Esophagus squamous epithelium (tissue), 5 donors: ENCODE measurements at places on chromosomes 4 and X. TPM values are rescaled to one million over a fixed set of nuclear protein-coding genes. Genes with fewer than 3 reads are reported as not detected.

DNA sequence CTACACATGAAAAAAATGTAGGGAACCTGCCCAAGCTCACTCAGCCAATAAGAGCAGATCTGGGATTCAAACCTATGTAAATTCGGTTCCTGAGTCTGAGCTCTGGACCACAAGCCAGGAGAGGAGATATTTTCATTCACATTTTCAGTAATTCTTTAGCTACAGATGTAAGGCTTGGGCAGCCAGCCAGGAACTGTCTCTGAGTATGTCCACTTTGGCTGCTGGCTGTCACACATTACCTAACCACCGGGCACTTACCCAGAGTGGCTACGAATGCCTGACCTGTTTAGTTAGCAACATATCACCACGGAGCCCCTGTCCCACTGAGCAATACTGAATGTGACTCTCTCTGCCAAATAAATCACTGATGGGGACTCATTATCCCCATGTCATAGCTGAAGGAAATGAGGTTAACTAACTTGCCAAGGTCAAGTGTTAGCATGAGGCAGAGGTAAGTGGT lies 15.3 kb downstream of the USP46 start:
- H3K4me3 ChIP-seq = no peak overlapping the region
- H3K36me3 ChIP-seq = no peaks in the 10 kb centered on the region
- H3K4me1 ChIP-seq = peaks cover 40% of the 10 kb centered on the region
- no peaks in the 10 kb centered on the region for H3K27me3 ChIP-seq

DNA sequence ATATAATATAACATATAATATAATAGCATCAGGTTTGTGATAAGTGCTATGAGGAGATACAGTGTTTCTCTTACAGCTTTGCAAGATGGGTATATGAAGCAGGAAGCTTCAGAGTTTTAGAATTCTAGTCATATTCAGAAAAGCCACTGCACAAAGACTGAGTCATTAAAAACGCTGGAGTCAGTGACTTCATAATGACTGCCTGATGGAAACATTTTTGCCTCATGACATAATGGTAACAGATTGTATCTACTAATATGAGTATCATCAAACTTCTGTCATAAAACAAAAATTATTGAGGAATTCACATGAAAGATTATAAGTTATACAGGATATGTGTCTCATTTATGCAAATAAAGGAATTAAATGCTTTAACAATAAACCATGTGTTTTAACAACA lies 46.8 kb downstream of the EPHA5 start:
- H3K4me3 ChIP-seq = no peak overlapping the region
- H3K27me3 ChIP-seq = no peaks in the 10 kb centered on the region
- H3K36me3 ChIP-seq = no peaks in the 10 kb centered on the region
- no peak for DNase-seq
- H3K27ac ChIP-seq = no peak overlapping the region

DNA sequence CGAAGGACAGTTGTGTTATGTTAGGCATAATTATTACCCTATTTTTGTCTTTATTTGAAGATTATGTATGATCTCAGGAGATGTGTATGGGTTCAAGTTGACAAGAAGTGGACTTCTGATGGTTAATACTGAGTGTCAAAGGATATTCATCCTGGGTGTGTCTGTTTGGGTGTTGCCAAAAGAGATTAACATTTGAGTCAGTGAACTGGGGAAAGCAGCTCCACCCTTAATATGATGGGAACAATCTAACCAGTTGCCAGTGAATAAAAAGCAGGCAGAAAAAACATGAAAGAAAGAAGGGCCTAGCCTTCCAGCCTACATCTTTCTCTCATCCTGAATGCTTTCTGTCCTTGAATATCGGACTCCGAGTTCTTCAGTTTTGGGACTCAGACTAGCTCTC lies 332.6 kb downstream of the DTHD1 start:
- no peaks in the 10 kb centered on the region for H3K36me3 ChIP-seq
- no peak overlapping the region for H3K27ac ChIP-seq
- no peak for DNase-seq

DNA sequence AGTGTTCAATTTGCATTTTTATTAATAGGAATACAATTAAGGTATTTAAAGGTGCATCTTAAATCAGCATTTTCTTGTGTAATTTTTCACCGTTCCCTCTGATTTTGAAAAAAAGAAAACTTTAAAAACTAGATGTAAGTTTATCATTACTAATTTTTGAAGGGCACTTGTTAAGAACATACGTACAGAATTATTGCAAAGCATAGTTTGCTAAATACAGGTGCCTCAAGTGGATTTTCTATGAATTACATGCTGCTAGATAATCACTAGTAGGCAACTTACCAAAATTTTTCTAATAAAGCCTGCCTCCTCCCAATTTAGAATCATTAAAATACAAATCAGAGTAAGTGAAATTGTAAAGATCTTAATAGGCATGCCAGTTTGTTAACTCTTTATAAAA lies 8.5 kb downstream of the CNKSR2 start:
- H3K4me3 ChIP-seq = no peak overlapping the region
- H3K4me1 ChIP-seq = no peaks in the 10 kb centered on the region
- H3K36me3 ChIP-seq = no peaks in the 10 kb centered on the region
- no peak for DNase-seq
- no peak overlapping the region for H3K27ac ChIP-seq

GRCh38 chr4:35689870-35690269 lies 554.4 kb downstream of the ARAP2 start:
- no peak for DNase-seq
- H3K4me1 ChIP-seq = no peaks in the 10 kb centered on the region
- H3K27ac ChIP-seq = no peak overlapping the region

DNA sequence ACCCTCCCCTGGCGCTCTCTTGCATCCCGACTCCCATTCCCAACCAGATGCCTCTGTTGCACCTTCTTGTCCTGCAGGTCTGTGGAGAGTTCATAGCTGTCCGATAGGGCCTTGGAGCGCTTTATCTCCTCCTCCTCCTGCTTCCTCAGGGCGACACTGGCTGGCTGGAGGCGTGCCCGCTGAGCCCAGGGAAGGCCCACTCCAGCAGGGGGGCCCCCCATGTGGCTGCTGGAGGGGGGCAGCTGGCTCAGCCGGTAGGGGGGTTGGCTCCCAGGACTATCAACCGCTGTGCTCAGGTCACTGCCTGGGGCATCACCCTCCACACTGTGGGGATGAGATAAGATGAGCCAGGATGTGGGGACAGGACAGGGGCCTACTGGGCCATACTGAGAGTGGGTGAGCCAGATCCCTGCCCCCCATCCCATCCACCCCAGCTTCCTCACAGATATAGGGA lies 25.6 kb downstream of the IQSEC2 start:
- H3K4me1 ChIP-seq = no peaks in the 10 kb centered on the region
- H3K27ac ChIP-seq = no peak overlapping the region

DNA sequence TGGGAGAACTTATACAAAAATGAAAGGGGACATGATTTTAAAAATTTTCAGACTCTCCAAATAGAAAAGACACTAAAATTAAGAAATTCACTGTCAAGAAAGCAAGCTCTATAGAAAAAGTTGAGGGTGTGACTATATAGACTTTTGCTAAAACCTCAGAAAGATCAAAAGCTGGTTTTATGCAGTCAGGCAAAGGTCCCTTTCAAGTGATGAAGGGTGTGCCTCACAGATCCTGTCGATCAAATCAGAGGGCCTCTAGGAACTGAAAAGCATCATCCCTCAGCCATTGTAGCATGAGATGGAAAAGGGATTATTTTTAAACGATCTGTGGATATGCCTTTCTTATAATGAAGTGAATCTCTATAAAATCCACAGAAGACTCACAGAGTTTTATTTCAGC lies 116.5 kb downstream of the FAM13A start:
- no peaks in the 10 kb centered on the region for H3K27me3 ChIP-seq

- no peak overlapping the region for H3K27ac ChIP-seq
- no peak for DNase-seq
- no peak overlapping the region for H3K4me3 ChIP-seq
These were observed 23.0 kb upstream of the MSANTD1 start for GRCh38 chr4:3225936-3226335.

GRCh38 chr4:182801636-182802035 lies 115.5 kb downstream of the DCTD start:
- H3K4me1 ChIP-seq = peaks cover 6% of the 10 kb centered on the region
- DNase-seq = no peak
- H3K27me3 ChIP-seq = no peaks in the 10 kb centered on the region

BEX1 gene
- total RNA-seq = not detected

ITGB1BP2 gene
- 2.4 TPM for total RNA-seq
